HL-60 (cell line): ENCODE measurements at places on chromosomes 7 and 10.
A peak's percentile ranks its signal among the peaks of the same experiment; 100 is the strongest.

DNA sequence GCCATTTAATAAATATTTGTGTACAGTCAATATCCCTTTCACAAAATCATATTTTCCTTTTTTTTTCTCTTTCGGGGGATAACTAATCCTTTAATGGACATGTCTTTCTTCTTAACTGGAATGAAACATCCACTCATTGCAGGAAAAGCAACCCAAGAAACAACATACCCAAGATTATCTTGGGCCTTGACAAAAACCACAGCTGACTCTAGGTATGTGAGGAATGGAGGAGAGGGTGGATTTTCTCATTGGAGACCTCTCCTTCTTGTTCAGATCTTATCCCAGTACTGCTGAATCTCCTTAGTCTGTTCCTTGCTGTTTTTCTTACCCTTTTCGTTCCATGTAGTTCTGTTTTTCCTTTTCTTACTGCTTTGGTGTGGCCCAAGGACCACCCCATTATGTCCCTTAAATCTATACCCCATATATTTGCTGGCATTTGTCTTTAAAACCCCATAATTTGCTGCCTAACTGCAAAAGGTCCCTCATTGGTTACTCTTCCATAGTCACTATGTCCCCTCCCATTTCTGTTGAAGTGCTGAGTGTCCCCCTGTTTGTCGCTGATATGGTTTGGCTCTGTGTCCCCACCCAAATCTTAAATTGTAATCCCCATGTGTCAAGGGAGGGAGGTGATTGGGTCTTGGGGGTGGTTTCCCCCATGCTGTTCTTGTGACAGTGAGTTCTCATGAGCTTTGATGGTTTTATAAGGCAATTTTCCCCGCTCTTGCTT lies 6.8 kb upstream of the CDK6 start:
- DNase-seq: no peak

- no peak for DNase-seq
These were observed 13.4 kb upstream of the FIS1 start for GRCh38 chr7:101258243-101258731.

GRCh38 chr7:152142976-152143595 lies 117.6 kb downstream of the GALNT11 start:
- no peak for DNase-seq

DNA sequence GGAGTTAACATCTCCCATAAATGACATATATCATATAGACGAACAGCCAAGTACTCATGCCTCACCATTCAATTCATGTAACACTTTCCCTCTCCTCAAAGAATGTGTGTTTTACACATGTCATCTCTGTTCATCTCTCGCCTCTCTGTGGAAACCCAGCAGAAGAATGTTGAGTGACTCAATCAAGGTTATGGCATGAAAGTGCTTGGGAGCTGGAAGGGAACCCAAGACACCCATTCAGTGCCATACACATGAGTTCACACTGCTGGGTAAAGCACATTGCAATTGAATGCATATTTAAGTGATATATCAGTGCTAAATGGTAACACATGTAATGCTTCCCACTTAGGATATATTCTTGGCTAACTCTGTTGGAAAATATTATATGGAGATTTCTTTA lies 322.9 kb downstream of the PTEN start:
- no peak for DNase-seq

- no peak for DNase-seq
These were observed 18.6 kb downstream of the NUDCD3 start for GRCh38 chr7:44471850-44472249.

DNA sequence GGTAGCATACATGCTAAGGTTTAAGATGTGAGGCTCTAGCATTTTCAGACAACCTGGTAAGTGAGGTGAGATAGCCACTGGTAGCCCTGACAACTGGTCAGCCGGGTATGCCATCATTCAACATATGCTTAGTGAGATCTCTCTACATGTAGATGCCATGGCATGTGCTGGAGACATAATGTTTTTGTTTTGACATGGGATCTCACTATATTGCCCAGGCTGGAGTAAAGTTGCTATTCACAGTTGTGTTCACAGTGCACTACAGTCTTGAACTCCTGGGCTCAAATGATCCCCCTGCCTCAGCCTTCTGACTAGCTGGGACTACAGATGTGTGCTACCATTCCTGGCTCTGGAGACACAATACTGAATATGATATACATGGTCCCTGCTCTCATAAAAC lies 437.3 kb downstream of the SORCS1 start:
- DNase-seq: no peak

DNA sequence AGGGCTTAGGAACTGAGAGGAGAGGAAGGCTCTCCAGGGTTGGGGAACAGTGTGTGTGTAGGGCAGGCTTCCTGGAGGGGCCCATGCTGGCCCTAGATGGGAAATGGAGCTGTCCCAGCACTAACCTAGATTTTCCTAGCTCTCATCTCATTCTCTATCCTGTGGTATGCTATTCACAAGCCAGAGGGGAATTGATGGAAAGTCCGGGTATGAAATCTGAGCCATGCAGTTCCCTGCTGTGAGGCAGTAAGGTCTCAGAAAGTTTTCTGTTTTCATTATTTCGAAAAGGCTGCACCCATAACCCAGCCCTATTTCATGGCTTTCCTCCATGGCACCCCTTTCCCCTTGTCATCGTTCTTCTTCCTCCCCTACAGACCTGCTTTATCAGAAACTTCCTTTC lies 220.3 kb downstream of the RPS24 start:
- no peak for DNase-seq

DNA sequence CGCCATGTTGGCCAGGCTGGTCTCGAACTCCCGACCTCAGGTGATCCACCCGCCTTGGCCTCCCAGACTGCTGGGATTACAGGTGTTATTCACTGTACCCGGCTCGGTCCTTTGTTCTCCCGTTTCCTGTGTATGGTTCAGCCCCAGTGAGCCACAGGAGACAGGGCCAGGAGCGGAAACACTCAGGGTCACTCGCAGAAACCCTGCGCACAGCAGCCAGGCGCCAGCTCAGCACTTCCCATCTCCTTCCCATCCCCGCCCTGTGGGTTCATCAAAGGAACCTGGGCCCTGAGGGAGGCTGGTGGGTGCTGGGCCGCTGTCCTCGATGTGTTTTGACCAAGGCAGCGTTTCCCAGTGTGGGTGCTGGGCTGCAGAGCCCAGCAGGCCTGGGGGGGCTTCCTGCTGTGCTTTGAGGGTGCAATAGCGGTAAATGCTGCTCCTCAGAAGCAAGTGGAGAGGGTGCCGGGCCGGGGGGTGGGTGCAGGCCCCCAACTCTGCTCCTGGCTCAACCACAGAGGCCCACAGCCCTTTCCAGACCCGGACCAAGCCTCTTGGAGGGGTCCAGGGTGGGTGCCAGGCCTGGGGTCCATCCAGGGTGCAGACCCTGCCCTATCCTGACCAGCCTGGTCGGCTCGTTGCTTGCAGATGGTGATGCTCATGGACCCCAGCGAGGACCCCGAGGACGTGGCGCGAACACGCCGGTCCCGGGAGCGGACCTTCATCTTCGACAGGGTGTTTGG lies 15.3 kb upstream of the CHST12 start:
- no peak for DNase-seq

- no peak for DNase-seq
These were observed 233.4 kb downstream of the ARHGAP12 start for GRCh38 chr10:31694929-31695837.

GRCh38 chr7:44045226-44046014 lies 918 bp downstream of the DBNL start:
- DNase-seq: no peak

DNA sequence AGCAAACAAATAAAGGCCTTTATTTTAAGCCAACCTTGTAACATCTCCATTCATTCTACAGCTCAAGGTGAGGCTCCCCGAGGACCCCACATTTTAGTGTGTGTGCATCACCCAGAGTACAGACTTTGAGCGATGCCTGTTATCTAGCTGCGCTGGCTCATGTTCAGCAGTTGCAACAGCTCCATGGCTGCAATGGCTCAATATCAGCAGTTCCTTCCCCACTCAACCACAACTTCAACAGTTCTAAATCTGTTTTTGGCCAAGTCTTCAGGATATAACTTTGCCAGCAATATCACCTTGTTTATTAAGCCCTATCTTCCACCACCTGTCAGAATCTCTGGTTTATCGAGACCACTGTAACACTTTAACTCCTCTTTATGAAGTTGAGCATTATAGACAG lies 95.8 kb downstream of the WNT2 start:
- DNase-seq: no peak

DNA sequence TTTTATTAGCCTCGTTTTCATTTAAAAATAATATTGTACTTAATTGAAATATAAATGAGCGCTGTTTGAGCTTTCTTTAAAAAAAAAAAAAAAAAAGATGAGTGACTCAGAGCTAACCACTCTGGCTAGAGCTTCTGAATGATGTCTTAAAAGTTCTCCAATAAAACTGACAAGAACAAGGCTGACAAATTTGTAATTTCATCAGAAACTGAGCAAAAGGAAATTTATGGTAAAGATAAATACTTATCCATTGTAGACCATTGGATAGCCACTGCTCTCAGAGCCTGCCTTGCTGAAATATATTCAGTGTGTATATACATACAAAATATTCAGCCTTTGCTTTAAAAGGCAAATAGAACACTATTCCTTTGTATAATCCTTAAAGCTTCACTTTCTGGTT lies 91.2 kb upstream of the OIT3 start:
- no peak for DNase-seq

DNA sequence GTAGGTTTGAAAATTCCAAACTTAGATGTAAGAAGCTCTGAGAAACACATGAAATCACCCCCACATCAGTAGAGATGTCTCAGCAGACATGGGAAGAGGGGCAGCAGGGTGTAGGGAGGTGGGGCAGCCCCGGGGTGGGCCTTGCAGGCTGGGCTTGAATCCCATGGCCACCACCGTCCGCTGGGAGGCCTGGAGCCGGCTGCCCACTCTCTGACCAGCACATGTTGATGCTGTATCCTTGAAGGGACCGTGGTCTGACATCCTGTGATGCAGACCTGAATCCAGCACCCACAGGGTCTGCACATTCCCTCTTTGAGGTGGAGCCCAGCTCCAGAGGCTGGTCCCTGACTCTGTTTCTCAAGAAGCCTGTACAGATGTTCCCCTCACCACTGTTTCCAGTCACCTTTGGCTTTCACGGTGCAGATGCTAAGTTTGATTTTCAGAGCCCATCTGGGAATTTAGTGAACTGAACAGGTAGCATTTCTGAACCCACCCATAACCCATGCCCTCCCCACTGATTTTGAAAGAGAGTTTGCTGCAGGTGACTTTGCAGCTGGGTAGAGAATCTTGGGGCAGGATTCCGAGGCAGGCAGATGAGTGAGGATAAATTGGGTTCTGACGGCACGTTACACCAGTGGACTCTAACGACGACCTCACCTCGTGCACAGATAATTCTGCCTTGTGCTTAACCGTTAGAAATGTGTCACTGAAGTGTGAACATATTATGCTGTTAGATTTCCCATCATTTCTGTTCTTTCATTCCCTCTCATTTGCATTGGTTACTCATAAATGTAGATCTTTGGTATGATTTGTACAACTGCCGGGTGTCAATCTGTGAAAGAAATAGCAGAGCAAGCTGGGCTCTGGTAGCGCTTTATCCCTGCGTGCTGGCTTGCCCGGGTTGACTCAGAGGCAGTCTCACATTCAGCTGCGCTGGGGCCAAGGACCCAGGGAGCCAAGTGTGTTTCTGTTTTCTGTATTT lies 45.7 kb downstream of the IKZF1 start:
- DNase-seq: no peak

DNA sequence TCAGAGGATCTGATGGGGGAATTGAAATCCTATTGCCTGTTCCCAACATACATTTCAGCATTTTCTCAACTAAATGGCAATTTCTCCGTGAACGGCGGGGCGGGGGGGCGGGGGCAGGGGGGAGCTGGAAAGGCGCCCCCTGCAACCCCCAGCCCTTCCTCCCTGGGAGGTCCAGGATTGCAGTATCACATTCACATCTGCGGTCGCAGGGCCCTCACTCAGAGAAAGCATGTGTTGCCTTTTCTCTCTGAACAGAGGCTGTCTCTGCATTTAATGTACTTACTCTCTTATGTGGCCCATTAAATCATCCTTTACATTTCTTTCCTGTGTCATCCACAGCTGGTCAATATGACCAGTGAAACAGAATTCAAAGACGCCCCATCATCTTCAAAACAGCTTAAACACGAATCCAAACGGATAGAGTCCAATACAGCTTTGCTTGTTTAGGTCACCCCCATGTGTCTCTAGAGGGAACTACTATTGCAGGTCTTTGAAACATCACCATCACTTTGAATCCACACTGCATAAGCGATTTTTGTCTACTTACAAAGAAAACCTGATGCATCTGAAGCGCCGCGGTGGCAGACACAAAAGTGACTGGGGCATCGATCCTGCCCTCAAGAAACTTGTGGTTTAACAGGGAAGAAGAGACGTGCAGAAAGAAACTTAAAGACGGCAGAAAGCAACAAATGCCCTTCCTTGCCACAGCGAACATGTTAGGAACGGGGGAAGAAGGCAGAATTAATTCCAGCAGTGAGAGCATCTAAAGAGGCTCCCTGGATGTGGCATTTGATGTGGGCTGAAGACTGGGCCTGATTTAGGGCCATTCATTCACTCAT lies 17.0 kb upstream of the ECHDC3 start:
- DNase-seq: peak; percentile 5

DNA sequence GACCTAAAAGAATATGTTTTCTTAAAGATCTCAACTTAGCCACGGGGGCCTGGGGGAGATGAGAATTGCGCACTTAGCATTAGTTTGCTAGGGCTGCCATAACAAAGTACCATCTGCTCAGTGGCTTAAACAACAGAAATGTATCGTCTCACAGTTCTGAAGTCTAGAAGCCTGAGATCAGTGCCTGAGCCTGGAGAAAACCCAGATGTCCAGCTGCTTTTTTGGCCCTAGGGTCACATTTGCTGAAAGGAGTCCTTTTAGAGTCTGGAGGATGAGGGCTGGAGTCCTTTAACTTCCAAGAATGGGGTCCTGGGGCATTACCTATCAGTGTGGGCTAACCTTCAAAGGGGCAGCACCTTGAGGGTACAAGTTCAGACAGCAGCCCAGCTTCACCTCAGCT lies 48.2 kb downstream of the SMURF1 start:
- DNase-seq: no peak

- no peak for DNase-seq
These were observed 71.9 kb upstream of the AMPH start for GRCh38 chr7:38703093-38703492.

- DNase-seq: no peak
These were observed 96.2 kb downstream of the C10orf105 start for GRCh38 chr10:71623098-71623985.

DNA sequence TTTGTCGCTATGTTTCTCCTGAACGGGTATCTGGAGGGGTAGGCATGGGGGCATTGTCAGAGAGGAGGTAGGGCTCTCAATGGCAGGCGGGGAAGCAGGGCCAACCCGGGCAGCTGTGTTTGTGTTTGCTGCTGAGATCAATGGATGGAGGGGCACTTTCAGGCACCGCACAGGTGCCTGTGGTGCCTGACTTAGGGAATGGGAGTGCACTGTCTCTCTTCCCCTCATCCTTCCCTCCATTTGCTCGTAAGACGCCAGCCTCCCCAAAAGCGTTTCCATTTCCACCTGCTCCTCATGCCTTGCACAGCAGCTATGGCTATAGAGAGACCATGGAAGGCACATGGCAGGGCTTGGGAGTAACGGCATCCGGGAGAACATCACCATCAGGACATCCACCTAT lies 615.9 kb upstream of the FOXK1 start:
- DNase-seq: no peak

DNA sequence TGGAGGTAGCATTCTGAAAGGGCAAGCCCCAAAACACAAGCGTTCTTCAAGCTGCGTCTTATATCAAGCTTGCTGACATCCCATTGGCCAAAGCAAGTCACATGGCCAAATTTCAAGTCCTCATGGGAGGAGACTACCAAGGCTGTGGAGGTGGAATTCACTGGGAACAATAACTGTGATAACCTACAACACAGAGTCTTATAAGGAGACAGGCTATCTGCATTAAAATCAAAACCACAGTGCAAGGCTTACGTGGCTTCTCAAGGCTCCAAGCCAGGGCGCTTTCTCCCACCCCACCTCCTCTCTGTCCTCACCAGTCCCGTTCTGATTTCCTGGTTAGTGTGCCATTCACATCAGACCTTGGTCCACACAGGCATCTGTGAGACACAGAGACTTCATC lies 39.4 kb downstream of the ADRB1 start:
- no peak for DNase-seq
